ENCODE measurements at places on chromosomes 12 and 14.

- DNase-seq: no peak
These were observed 29.9 kb upstream of the FUT8 start for GRCh38 chr14:65382586-65382985.

DNA sequence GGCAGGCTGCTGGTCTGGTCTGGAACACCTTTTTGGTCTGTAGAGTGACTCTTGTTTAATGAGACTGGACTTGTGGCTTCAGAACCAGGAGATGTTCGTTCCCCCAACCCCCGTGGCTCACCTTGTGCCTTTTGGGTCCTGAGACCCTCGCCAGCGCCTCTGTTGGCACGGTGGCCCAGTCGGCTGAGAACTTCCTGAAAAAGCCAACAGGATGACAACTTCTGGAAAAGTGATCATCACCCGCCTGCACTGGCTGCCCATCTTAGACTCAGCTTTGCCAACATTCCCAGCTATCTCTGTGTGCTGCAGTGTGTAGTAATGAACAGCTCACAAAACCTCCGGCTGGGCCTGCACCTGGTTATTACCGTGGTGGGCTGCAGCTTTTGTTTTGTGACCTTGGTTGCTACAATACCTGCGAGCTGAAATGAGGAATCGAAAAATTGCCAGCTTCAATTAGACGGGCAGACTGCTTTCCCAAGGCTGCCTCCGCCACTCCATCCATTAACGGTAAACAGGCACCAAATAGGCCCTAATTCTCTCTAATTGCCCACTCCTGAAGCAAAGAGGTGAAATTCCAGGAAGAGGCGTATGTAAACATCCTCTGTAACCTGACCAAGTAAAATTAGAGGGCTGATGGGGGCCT is 16.0 kb downstream of the MEG3 start:
- no peak for DNase-seq

DNA sequence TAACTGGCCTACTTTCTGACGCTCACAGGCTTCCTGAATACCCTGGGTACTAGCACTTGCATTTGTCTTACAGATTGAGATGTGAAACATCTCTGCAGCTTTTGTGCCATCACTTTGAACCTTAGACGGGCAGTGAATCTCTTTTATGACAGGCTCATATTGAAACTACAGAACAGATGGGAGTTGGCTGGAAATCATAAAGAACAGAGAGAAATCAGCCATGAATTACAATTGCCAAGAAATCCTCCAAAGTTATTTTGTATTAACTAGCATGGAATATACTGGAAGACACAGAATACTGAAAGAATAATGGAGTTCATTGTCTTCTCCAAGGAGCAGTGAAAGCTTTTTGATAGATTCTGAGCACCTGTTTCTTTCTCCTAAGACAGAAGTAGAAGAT is 32.7 kb downstream of the MYF5 start:
- no peak for DNase-seq

GRCh38 chr14:49464885-49465284 is 121.3 kb downstream of the RPS29 start:
- DNase-seq: no peak

DNA sequence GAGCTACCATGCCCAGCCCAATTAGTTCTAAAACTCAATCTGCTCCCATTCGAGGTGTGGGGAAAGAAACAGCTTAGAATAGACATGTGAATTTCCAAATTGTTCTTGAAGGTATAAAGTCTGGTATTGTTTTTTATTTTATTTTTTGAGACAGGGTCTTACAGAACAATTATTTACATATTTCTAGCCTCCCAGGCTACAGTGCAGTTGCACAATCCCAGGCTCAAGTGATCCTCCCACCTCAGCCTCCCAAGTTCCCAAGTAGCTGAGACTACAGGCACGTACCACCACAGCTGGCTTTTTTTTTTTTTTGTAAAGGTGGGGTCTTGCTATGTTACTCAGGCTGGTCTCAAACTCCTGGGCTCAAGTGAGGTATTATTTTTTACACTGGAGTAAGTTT is 6.3 kb downstream of the SLC11A2 start:
- DNase-seq: no peak

GRCh38 chr14:56474419-56475022 is 105.1 kb upstream of the TMEM260 start:
- DNase-seq: peak; percentile 20

DNA sequence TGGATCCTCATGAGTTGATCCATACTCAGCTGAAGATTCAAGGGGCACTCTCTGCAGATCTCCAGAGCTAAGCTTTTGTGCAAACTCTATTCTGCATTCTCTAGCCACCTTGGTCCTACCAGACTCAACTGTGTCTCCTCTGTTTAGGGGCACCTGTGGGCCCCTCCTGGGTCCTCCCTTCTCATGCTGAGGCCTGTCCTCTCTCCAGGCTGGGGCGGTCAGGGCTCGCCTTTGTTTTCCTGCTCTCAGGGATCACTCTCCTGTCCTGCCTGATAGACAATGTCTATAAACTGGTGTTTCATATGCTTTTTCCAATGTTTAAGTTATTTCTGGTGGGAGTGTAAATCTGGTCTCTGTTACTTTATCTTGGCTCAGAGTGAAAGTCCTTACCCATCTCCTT is 11.6 kb upstream of the KIF26A start:
- DNase-seq: no peak

- no peak for DNase-seq
These were observed 89.6 kb downstream of the TMEM132C start for GRCh38 chr12:128356547-128356946.

DNA sequence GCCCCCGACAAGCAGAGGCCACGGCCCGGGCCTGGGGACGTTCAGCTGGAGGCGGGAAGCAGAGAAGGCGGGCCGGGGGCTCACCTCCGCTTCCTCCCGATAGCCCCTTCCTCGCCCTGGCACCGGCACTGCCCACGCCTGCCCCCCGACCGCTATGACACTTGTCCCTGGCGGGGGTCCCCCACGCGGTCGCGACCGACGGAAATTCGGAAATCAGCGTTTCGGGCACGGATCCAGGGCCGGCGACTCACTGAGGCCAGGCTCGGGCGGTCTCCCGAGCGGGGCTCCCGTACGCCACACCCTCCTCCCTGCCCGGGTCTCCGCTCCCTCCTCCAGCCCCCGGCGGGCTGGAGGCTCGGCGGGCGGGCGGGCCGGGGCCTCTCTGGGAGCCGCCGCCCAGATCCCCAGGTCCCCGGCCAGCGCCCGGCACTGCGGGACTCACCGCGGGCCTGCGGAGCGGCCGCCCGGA is 581 bp downstream of the PITPNM2 start:
- no peak for DNase-seq

- no peak for DNase-seq
These were observed 354.9 kb downstream of the TMEM121 start for GRCh38 chr14:105881021-105881930.

DNA sequence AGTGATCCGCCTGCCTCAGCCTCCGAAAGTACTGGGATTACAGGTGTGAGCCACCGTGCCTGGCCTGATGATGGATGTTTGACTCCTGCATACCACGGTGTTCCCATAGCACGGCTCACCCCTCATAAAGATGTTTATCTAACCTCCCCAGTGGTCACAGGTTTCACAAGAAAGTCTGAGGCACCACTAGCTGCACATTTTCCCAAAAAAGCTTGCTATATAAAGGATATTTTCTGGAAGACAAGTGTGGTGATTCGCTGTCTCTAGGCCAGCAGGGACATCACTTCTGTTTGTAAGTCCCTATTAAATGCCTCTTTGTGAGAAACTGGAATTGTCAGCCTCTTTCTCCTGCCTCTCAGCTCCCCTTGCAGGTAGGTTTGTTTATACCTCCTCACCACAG is 18.3 kb downstream of the PLEK2 start:
- no peak for DNase-seq

DNA sequence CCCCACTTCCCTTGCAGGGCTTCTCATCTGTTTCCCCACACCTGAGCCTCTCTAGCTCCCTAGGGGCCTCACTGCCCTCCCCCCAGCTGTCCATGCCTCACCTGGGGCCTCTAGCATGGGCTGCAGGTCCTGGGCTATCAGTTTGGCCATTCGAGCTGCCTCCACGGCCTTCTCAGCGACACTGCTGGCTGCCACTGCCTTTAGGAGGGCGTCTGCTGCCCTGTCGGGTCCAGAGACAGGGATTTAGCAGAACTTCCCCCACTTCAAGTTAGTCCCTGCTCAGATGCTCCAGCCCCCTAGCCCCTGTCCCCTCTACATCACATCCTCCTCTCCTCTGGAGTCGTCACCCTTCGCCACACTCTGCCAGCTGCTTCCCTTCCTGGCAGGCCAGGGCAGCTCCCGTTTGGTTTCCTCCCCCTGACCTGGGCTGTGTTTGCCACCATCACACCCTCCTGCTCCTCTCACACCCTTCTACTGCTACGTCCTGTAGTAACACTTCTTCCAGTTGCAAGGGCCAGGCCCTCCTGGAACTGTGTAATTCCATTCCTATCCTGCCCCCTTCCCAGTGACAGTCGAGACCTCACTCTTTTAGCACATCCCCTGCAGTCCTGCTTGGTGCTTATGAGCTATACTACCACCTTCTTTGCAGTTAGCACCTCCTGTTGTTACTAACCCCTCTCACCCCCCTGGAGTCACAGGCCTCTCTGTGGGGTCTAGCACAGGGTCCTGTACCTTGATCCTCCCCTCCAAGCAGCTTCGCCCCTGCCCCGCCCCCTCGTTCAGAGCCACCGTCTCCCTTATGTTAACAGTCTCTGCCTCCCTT is 4.3 kb upstream of the AP1G2 start:
- no peak for DNase-seq

GRCh38 chr12:118472940-118473339 is 96.6 kb downstream of the SUDS3 start:
- no peak for DNase-seq

- DNase-seq: no peak
These were observed 141.9 kb downstream of the CRADD start for GRCh38 chr12:93819050-93819491.

- no peak for DNase-seq
These were observed 197.7 kb downstream of the BCAT1 start for GRCh38 chr12:24751181-24751580.

- no peak for DNase-seq
These were observed 72.9 kb upstream of the DDX11 start for GRCh38 chr12:31000751-31001150.

DNA sequence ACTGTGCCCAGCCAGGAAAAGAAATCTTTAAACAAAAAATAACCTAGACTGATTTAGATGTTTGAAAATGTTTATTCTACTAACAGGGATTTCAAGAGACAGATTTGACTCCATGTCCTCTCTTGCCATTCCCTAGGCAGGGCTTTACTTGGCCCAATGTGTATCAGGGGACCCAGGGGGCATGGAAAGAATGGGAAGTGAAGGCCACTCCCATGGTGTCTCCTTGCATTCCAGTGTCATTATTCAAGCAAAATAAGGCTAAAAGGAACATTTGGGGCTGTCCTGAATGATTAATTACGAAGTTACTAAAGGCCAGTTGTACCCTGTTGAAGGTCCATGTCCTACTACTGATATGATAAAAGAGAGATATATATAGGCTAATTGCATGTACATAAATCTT is 151.9 kb upstream of the ATF7IP start:
- no peak for DNase-seq

GRCh38 chr12:21336656-21337055 is 1.9 kb upstream of the SLCO1A2 start:
- DNase-seq: no peak

DNA sequence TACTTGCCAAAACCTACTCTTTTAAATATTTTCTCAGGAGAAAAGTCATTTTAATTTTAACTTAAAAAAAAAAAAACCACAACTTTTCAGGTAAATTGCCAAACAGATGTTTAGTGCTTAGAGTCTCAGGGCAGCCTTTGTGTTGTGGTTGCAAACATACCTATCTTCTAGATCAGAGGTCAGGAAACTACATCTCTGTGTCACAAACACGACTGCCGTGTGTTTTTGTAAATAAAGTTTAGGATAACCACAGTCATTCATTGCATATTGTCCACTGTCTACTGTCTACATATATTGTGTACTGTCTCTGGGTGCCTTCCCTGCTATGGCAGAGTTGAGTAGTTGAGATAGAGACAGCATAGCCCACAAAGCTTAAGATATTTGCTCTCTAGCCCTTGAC is 48.9 kb downstream of the DYRK2 start:
- DNase-seq: no peak

- no peak for DNase-seq
These were observed 214.2 kb downstream of the CPNE8 start for GRCh38 chr12:38691164-38691563.

DNA sequence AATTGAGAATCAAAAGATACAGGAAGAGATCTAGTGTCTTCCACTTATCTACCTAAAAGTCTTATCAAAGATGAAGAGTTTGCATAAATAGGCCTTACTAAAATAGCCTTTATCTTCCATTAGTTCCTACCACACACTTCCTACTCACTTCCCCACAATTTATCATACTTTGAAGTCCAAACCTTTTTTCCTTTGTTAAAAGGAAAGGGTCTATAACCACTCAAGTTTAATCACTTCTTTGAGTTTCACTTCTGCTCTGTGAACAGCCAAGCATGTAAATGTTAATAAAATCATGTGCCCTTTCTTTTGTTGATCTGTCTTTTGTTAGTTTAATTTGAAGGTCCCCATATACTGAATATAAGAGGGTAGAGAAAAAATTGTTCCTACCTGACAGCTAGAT is 114.5 kb downstream of the PHLDA1 start:
- DNase-seq: no peak

DNA sequence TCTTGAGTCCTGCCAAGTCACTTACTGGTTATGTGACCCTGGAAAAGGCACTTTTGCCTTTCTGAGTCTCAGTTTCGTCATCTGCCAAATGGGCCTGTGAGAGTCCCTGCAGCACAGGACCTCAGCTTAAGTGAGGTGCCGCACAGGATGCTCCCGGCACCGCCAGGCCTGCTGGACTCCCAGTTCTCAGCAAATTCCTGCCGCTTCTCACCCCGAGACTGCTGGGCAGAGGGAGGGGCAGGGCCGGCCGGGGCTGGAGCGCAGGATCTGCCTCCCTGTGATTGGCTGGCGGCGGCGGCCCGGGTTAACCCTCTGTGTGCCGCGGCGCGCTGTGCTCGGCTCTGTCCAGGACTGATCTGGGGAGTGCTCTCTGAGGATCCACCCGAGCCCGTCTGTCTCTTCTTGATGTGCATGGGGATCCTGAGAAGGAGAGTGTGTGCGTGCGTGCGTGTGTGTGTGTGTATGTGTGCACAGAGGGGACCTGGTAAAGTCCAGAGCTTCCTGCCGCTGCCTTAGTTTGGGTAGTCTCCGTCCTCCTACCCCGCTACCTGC is 8.6 kb downstream of the SETD1B start:
- peak; percentile 43 for DNase-seq

DNA sequence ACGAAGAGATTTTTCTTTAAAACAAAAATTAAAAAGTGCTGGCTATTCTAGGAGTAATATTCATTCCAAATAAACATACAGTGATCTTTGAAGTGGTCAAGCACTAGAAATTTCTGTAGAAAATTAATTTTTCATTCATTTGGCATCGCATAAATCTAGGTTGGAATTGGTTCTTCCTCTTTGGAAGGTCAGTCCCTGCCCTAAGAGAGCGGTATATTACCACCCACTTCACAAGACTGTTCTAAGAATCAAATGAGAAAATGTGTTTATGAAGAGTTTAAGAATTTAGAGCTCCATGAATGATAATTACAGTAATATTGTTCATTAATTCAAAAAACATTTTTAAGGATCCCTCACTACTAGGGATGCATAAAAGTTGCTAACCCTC is 444 bp upstream of the GEMIN2 start:
- no peak for DNase-seq

GRCh38 chr12:46084666-46085631 is 94.6 kb upstream of the SCAF11 start:
- no peak for DNase-seq
